Astrocyte of the hippocampus (primary cell): ENCODE measurements at places on chromosomes 7 and 10.
A peak's percentile ranks its signal among the peaks of the same experiment; 100 is the strongest.

GRCh38 chr7:90747516-90747915, 151.4 kb downstream of the CDK14 start:
- DNase-seq, result no peak

- DNase-seq, result peak; percentile 41
Measured at GRCh38 chr7:24381894-24382505, 98.0 kb downstream of the NPY start.

GRCh38 chr10:95706990-95707389, 13.3 kb upstream of the TCTN3 start:
- DNase-seq, result no peak

- DNase-seq, result no peak
Measured at GRCh38 chr10:96299383-96299782, 4.9 kb upstream of the DNTT start.

GRCh38 chr10:49737474-49738201, 24.5 kb downstream of the OGDHL start:
- no peak for DNase-seq

- no peak for DNase-seq
Measured at GRCh38 chr10:84659497-84660439, 331.4 kb downstream of the CCSER2 start.

DNA sequence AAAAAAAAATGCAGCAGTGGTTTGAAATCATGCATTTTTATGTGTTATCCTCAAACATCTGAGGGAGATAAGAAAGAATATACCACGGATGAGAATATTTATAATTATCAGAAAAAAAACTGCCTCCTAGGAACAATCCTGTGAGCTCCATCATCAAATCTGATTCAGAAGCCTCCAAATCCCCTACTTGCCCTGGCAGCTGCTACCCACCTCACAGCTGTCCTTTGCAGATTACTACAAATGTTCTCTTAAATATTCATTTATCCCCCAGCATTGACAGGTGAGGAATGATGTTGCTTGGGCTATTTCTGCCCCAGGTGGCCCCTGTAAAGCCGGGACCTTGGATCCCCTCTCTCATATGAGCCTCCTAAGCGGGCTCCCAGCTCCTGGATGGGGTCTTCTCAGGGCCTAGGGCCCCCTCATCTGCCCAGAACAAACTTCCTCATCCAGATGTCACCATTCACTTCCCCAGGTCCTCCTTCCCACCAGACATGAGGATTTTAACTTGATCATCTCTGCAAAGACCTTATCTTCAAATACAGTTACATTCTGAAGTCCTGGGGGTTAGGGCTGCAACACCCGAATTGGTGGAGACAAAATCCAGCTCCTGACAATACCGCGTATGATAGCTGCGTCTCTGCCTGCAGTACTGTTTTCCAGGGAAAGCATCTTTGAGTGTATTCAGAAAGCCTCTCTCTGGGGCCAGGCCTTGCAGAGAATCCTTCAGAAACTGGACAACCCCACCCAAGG, 81.9 kb upstream of the INSIG1 start:
- no peak for DNase-seq

DNA sequence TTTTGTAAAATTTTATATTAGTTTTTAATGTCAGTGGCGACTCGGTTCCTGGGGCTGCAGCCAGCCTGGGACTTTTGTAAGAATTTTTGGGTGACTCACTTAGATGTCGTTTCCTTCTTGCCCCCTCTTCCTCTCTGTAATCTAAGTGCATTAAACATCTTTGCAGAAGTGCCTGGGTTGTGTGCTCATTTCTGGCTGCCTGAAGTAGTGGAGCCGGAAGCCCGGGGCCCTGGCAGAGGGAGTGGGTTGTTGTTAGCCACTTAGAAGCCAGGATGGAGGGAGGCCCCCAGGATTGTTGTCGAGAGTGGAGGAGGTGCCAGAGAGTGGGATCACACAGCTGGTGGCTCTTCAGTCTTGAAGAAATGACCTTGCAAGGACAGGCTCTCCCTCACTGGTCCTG, 11.0 kb upstream of the TRIM8 start:
- DNase-seq, result no peak

GRCh38 chr7:106597014-106597413, 63.9 kb downstream of the CCDC71L start:
- DNase-seq, result no peak

DNA sequence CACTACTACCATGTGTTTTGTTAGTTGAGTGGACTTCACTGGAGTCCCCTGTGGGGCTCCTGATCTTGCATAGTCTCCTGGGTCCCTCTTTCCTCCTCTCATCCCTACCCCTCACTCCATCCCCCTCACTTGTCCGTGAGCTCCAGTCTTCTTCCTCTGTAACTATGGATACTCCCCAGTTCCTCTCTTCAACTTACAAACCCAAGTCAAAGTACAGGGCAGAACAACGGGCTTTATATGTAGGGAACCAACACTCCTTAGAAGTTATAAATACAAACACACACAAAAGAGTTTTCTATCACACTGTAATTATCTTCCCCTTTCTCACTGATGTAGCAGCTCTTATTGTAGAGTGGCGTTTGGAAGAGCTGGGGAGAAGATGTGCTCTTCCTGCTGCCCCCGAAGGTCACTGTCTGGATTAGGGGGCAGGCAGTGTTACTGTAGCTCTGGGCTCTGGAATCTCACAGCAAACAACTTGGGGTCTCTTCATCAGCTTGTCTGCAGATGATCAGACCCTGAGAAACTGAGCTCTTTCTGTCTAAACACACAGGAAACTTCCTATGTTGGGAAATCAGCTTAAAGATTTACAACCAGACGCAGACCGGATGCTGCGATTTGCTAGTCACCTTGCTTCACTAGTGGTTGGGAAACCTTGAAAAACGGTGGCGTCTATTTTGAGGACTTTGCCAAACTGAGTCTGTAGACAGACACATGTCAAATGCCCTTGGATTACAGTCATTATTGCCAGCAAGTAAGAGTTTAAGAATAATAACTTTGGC, 13.6 kb downstream of the SNX10 start:
- DNase-seq, result no peak

DNA sequence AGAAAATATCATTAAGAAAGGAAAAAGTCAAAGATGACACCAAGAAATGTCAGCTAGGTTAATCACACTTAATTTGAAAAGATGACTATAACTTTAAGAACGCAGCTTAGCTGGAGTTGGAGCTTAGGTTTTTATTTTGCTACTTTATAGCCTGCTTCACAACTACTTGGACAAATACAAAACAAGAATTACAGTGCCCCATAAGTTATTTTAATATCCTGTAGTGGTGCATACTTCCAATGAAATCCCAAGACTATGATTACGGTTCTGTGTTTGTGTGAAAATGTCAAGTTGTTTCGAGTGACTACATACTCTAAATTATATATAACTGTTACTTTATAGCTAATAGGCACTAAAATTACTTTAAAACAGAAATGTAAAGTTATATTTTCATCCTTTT, 244.6 kb upstream of the MGMT start:
- no peak for DNase-seq

DNA sequence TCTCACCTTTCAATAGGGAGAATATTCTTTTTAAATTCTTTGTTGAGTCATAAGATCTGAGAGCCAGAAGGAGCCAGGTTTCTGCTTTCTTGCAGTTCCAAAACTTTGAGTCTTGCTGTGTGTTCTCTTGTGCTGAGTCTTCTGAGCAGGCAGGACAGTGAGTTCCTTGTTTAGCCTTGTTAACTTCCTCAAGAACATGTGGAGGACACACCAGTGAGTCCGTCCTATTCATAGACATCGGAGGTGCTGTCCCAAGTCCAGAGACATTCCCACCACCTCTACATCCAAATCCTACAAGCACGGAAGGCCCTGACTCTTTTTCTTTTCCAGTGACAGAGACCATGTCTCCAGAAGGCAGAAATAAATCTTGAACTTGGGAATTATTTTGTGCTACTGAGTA, 135.2 kb upstream of the AGK start:
- no peak for DNase-seq

DNA sequence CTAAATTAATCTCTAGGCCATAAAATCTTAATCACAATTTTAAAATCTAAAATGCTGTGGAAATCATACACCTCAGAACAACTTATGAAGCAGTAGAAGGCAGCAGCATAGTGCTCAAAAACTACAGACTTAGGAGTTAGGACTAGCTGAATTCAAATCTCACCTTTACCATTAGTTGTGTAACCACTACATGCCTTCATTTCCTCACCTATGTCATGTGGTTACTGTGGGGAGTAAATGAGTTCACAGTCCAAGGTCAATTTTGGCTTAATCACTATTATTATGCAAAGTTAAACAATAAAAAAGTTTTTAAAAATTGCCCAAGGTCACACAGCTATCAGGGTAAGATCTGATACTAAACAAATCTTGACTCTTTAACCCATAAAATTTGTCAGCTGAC, 37.0 kb downstream of the SNX13 start:
- DNase-seq, result no peak

GRCh38 chr7:46723003-46723402, 801.9 kb upstream of the IGFBP3 start:
- no peak for DNase-seq

GRCh38 chr10:123331438-123331837, 177.2 kb downstream of the BUB3 start:
- peak; percentile 38 for DNase-seq

GRCh38 chr7:17069146-17069545, 187.4 kb upstream of the AGR3 start:
- no peak for DNase-seq

DNA sequence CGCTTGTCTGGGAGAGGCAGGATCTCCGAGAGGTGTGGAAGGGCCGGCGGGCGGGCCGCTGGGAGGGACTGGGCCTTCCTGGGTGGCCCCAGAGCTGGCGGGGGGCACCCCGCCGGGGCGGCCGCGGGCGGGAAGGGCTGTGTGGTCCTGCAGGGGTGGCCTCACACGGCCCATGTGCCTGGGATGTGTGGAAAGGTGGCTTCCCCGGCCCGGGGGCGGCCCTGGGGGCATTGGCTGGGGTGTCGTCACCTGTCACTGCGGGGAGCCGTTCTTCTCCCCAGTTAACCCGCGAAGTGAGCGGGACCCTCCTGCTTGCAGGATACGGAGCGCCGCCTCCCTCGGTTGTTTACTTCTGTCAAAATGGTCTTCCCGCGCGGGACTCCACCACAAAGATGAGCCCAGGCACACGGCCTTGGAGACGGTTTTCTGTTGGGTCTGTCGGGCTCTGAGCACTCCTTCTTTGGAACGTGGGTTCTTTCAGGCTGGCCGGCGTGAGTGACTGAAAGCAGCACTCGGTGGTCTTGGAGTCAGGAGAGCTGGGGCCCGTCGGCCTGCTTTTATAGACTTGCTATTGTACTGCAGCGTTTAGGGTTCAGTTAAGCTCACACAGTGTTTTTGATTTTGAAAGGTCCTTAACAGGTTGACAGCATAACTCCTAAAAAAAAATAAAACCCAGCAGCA, 700 bp downstream of the SMC3 start:
- peak; percentile 50 for DNase-seq

- no peak for DNase-seq
Measured at GRCh38 chr7:123751821-123752220, 3.0 kb upstream of the WASL start.

DNA sequence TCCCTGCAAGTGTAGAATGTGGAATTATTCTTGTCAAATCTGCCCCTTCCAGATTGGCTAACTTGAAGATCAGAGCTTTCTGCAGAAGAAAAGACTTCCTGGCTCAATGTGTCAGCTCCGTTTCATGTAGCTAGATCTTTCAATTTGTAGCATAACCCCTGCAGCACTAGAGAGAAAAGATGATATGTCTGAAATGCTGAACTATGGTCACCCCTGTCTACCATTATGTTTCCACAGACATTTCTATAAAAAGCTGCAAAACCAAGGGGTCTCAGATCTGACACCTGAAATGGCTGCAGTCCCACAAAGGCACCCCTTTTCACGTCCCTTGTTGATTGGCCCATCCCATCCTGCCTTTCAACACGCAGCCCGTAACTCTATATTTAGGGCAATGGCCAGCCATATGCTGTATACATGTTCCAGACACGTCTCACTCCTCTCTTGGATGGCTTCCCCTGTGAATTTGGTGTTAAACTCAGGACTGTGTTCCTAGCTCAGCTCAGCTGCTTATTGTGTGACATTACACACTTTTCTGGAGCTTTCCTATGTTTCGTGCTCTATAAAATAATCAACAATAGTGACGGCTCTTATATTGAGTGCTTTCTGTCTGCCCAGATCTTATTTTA, 648.6 kb upstream of the CELF2 start:
- no peak for DNase-seq

- no peak for DNase-seq
Measured at GRCh38 chr7:24982917-24983316, 2.9 kb upstream of the OSBPL3 start.

DNA sequence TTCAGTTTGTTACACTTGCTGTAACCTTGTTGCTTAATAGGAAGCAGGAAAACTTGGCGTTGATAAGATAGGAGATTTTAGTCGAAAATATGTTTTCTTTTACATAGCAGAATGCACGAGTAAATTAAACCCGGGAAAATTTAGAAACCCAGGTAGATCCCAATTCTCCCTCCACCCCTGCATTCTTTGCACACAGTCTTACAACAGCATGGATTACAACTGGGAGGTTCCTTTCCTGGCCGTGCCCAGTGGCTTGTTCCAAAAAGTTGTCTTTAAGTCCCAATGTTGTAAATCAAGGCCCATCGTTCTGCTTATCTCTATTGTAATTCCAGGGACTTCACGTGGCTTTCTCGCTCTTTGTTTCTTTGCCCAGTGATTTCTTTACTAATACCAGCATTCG, 1.1 kb upstream of the DPY19L1 start:
- DNase-seq, result no peak
